MCF 10A (cell line): ENCODE measurements at places on chromosomes 12 and 14. TPM values are rescaled to one million over a fixed set of nuclear protein-coding genes. Genes with fewer than 3 reads are reported as not detected.

IFNG-AS1 gene
- not detected in 2 replicates for total RNA-seq

LRRC10 gene
- total RNA-seq: not detected in 2 replicates

NCKAP5L gene
- 19.9 and 23.1 TPM in 2 replicates for total RNA-seq

HNF1A gene
- not detected in 2 replicates for total RNA-seq

LRCOL1 gene
- total RNA-seq: not detected in 2 replicates

ZDHHC22 gene
- not detected in 2 replicates for total RNA-seq

SCN8A gene
- 0.70 and 2.1 TPM in 2 replicates for total RNA-seq

KCNC2 gene
- not detected in 2 replicates for total RNA-seq

MYF5 gene
- total RNA-seq: not detected in 2 replicates

SMIM41 gene
- not detected in 2 replicates for total RNA-seq

RIMBP2 gene
- not detected in 2 replicates for total RNA-seq

- no peak for DNase-seq
Observed at GRCh38 chr14:105436891-105437722, 17.5 kb downstream of the MTA1 start.

DNA sequence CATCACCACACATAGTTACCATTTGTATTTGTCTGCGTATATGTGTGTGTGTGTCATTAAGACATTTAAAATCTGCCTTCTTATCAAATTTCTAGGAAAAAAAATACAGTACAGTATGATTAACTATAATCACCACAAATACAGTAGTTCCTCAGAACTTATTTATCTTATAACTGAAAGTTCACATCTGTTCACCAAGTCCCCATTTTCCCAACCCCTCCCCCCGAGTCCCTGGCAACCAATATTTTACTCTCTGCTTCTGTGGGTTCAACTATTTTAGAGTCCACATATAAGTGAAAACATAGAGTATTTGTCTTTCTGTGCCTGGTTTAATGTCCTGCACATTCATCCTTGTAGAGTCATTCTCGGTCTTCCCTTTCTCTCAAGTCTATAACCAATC, 12.3 kb downstream of the CAPS2 start:
- no peak for DNase-seq

GRCh38 chr14:29446971-29447370, 480.7 kb downstream of the PRKD1 start:
- DNase-seq: no peak

DNA sequence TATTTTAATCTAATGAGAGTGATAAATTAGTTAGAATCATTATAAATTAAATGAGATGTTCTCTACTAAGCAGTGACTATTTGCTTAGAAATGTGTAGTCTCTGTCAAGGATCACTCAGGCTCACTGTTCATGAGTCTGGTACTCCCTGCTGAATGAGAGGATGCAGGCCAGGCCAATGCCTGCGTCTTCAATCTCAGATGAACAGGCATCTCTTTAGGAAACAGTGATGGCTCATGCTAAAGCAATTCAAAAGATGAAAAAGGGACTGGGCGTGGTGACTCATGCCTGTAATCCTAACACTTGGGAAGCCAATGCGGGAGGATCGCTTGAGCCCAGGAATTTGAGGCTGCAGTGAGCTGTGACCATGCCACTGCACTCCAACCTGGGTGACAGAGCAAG, 106.8 kb downstream of the ZFC3H1 start:
- DNase-seq: peak; percentile 75

- DNase-seq: no peak
Observed at GRCh38 chr14:101862711-101863110, 101.2 kb downstream of the PPP2R5C start.

- DNase-seq: no peak
Observed at GRCh38 chr12:121918679-121919038, 267 bp downstream of the CFAP251 start.

DNA sequence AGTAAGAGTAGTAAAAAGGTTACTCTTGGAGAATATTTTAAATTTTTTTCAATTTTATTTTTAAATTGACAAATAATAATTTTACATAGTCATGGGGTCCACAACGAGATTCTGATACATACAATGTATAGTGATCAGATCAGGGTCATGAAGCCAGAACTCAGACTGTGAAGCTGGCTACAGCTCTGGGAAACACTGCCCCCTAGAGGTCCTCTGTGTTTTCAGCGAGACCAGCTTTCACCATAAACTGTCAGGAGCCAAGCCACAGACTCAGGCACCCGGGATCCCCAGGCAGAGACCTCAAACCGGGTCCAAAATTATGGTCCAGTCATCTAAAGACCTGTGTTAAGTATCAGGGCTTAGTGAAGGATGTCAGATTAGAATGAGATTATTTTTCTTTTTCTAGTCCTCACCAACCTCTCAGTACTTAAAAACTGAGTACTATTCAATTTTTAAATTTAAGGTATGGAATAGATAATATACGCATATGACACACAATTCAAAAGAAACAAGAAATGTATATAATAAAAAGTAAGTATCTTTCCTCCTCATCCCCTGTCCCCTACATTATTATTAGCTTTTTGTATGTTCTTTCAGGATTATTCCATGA, 397.1 kb downstream of the MDGA2 start:
- DNase-seq: peak; percentile 62

DNA sequence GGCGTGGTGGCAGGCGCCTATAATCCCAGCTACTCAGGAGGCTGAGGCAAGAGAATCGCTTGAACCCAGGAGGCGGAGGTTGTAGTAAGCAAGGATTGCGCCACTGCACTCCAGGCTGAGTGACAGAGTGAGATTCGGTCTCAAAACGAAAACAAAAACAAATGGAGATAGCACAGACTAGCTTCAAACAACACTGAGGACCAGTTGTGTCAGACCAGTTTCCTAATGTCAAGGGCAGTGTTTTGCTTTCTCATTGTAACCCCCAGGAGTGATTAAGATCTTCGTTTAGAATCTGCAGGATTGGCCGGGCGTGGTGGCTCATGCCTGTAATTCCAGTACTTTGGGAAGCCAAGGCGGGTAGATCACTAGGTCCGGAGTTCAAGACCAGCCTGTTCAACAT, 18.5 kb downstream of the RPGRIP1 start:
- DNase-seq: no peak

- peak; percentile 56 for DNase-seq
Observed at GRCh38 chr14:104094709-104095425, 9.4 kb downstream of the ASPG start.

DNA sequence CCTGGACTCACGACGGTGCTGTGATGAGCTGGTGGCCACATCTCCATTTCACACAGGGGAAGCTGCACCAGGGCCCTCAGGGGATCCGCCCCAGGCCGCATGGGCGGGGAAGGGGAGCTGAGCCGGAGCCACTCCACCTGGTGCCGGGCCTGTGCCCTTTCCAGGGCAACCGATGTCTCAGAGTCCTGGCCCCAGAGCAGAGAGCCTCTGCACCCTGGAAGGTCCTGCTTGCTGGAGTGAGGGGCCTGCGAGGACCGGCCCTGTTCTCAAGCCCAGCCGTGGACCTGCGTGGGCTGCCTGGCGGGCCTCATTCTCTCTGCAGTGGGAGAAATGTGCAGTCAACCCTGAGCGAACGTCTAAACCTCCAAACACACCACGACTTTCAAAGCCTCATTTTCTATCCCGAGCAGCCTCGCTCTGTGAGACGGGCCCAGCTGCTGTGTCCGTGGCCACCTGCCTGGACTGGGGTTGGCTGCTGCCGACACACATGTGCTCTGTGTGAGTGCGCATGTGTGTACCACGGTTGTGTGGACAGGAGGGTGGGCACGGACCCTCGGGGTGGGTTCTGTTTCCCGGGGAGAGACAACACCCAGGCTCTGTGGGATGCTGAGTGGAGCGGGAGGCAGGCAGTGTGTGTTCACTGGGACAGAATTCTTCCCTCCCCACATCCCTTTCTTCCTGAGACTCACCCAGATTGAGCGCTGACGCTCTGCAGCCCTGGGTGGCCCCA, 163.5 kb downstream of the KIF26A start:
- no peak for DNase-seq

GRCh38 chr14:95979339-95980042, 59.7 kb upstream of the C14orf132 start:
- peak; percentile 7 for DNase-seq

- DNase-seq: peak; percentile 93
Observed at GRCh38 chr14:92600318-92601053, 86.9 kb downstream of the RIN3 start.

DNA sequence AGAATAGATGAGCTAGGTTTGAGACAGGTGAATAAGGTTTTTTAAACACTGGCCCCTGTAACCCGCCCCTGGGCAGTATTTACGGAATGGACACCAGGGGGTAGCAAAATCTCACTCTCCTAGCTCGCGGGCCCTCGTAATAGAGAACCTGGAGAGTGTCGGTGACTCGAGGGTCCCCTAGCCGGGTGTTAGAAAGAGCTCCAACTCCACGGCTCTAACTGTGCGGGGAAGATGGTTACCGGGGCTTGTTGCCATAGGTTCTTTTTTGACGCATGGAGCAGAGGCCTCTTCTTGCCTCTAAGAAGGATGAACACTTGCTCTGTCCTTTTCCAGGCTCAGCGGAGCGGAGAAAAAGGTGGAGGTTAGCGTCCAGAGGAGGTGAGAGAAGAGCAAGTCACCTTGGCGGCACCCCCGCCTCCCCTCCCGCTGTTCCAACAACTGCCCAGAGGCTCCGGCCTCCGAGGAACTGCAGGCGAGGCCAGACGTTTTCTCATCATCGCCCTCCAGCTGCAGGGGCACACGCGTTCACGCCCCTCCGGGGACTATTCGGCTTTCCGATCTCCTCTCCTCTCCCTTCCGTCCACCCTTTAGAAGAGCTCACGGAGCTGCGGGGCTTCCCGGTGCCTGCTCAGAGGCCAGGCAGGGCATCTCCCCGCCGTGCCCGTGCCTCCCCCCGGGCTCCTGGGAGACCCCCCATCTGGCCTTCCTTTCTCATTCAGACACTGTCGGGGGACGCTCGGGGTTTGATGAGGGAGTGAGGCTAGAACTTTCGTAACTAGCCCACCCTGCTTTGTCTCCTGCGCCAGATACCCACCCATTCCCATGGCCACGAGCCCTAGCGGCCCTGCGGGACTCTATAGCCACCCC, 1.4 kb upstream of the ARHGEF40 start:
- peak; percentile 64 for DNase-seq

DNA sequence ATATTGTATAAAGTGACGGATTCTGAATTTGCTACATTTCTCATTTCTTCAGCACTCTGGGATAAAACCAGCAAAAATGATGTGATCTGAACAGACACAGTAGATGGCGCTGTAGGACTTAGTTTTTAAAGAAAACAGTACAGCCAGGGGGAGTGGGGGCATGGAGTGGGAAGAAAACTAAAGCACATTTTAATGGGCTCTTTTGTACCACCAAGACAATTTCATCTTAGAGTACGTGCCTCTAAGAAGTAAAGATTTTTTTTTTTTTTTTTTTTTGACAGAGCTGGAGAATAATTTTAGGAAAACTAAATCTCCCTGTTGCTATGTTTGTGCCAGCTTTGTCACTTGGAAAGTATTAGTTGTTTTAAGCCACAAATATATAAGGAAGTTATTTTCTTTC, 124.4 kb downstream of the RAD51B start:
- peak; percentile 77 for DNase-seq

DNA sequence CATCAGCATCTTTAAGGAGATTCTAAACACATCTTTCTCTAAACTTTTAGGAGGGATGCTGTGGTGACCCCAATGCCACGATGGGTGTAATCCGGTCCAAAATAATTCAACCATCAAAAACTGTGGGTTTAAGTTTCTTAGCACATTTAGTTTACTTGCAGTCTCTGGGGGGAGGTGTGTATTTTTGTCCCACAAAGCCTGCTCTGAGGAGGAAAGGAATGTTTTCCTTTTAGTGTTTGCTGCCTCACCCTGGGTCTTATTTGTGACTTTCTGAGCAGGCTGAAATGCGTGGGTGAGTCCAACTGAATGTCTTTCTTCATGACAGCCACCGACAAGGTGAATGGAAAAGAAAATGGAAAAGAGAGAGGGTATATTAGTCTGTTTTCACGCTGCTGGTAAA, 1324.7 kb downstream of the AACS start:
- no peak for DNase-seq

GRCh38 chr14:56274556-56274955, 156.3 kb downstream of the PELI2 start:
- no peak for DNase-seq

DNA sequence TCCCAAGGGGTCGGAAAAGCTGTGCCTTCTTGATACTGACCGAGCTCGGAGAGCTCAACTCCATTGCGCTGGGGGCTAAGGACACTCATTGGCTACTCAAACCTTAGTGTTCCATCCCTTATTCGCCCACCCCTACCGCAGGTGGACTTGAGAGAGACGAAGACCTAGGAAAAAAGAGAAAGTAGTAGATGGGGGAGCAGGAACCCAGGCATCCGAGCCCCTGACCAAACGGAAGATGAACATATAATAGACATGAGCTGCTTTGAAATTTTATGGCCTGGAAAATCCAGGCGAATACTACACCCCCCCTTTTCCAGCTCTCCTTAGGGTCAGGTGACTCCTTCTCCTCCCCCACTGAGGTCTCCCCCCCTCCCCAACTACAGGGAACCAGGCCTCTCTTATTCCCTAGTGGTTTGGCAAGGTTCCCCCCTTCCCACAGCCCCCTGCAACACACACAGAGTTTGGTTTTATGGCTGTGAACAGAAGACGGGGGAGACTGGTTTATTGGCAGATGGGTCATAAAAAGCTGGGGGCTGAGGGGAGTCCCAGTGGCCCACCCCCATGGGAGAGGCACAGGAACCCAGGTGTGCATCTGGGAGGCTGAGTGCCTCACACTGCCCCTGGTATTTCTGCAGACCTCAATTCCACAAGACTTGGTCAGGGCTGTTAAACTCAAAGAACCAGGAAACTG, 1.6 kb downstream of the GDF11 start:
- no peak for DNase-seq

GRCh38 chr12:27682534-27682933, 13.7 kb upstream of the REP15 start:
- no peak for DNase-seq

- DNase-seq: peak; percentile 22
Observed at GRCh38 chr12:104064842-104065427, 604 bp downstream of the HCFC2 start.
